Adrenal gland (tissue), 19 donors: ENCODE measurements at places on chromosomes 6 and 20. TPM values are rescaled to one million over a fixed set of nuclear protein-coding genes. Genes with fewer than 3 reads are reported as not detected.

GRCh38 chr6:14310960-14311359, 193.4 kb downstream of the CD83 start:
- H3K27ac ChIP-seq, result no peak overlapping the region
- H3K4me3 ChIP-seq, result no peak overlapping the region
- no peaks in the 10 kb centered on the region for H3K27me3 ChIP-seq

DNA sequence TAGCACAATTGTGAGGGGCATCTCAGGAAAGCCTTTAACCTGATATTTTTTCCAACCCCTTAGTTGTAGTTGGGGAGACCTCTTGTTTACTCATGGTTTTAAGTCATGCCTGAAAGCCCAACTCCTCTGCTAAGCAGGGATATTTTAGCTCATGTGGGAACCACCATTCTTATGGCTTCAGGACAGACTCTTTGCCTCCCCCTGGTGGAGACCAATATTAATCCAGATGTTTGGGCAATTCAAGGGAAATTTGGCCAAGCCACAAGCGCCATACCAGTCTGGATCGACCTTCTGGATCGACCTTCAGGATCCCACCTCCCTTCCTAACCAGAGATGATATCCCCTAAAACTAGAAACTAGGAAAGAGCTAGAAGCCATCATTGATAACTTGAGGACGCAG, 211.2 kb downstream of the C6orf118 start:
- no peaks in the 10 kb centered on the region for H3K27me3 ChIP-seq
- DNase-seq, result no peak
- H3K4me3 ChIP-seq, result no peak overlapping the region

The CRISP3 gene
- 0.07 TPM for polyA plus RNA-seq

The CAGE1 gene
- polyA plus RNA-seq, result not detected

DNA sequence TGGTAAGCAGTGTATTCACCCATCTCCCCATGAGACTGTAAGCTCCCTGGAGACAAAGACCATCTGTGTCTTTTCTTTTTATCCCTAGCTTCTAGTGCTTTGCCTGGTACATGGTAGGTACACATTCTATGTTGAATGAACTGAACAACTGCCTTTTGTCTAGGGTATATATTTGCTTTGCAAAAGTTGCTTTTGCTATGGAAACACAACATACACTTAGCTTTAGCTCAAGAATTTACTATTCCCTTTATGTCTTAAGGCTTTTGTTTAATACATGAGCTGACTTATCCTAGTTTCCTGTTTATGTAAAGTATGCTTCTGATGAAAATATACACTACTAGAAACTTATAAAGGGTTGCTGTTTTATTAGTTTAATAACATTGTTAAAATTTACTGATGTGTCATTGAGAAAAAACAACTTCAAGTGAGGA, 198.2 kb downstream of the PRL start:
- no peak overlapping the region for H3K27ac ChIP-seq
- H3K36me3 ChIP-seq, result no peaks in the 10 kb centered on the region
- H3K4me3 ChIP-seq, result no peak overlapping the region
- H3K27me3 ChIP-seq, result no peaks in the 10 kb centered on the region

DNA sequence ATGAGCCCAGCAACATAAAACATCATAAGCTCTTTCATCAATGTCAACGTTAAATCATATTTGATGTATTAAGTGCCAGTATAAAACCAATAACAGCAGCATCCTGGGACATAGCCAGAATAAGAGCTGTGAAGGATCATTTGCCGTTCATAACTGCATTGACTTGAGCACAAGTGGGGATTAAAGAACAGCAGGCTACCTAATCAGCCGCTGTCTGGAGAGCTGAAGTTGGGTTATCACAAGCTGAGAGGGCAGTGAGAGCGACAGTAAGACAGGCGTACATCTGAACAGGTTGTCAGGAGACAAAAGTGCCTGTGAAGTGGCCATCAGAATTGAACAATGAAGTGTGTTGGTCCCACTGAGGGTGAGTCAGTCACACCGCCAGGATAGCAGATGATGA, 269.6 kb downstream of the GRIK2 start:
- H3K4me1 ChIP-seq, result no peaks in the 10 kb centered on the region
- no peaks in the 10 kb centered on the region for H3K36me3 ChIP-seq
- no peak overlapping the region for H3K4me3 ChIP-seq

The ELOVL2 gene
- 1.6 TPM for polyA plus RNA-seq

- H3K27me3 ChIP-seq, result no peaks in the 10 kb centered on the region
- no peaks in the 10 kb centered on the region for H3K4me1 ChIP-seq
- no peak overlapping the region for H3K4me3 ChIP-seq
Observed at GRCh38 chr6:137692806-137693205, 174.3 kb upstream of the TNFAIP3 start.

The TRDN gene
- polyA plus RNA-seq, result 3.5 TPM
